NCI-H510A (cell line): ENCODE measurements at places on chromosomes 2 and 18.

DNA sequence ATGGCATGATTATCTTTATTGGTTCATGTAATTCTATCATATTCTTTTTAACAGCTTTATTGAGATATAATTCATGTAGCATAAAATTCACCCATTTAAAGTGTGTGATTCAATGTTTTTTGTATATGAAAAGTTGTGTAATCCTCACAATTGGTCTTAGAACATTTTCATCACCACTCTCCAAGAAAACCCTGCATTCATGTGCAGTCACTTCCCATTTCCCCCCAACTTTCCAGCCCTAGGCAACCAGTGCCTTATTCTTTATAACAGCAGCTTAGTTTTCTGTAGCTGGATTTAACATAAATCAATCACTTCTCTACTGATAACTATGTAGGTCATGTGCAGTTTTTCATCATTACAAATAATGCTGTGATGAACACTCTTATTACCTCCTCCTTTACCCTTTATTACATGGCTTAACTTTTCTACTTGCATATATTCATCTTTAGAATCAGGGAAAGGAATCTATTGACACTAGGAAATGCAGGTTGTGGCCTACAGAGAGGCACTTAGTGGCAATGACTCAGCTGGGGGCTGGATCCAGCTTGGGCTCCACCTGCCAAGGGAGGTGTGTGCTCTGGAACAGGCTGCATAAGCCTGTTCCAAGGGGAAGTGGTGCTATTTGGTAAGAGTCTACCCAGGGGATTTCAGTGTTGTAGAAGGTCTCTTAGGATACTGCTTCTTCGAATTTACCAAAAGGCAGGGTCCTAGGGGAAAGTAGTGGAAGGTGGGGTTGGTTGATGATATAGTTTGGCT, 89.1 kb downstream of the ETAA1 start:
- no peak for DNase-seq

GRCh38 chr2:143355870-143356269, 226.7 kb downstream of the ARHGAP15 start:
- no peak for DNase-seq

DNA sequence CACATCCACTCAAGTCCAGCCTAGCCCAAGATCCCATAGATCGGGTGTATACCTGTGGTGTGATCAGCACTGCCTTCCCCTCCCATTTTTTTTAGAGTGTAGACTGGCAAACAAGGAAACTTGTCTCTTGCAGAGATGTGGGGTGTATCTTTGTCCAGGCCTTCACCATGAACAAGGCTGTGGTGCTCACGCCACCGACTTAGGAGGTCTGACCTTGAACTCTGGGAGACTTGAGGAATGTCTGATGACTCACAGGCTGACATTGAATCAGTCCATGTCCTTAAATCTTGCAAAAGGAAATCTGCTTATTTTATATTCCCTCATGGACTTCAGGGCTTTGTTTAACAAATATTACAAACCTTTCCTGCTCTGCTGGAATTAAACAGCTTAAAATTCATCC, 4.5 kb upstream of the CTIF start:
- DNase-seq: no peak

GRCh38 chr2:201758234-201758633, 22.5 kb downstream of the ALS2 start:
- no peak for DNase-seq

- DNase-seq: no peak
These were observed 27.8 kb upstream of the MBOAT2 start for GRCh38 chr2:9031246-9031645.

DNA sequence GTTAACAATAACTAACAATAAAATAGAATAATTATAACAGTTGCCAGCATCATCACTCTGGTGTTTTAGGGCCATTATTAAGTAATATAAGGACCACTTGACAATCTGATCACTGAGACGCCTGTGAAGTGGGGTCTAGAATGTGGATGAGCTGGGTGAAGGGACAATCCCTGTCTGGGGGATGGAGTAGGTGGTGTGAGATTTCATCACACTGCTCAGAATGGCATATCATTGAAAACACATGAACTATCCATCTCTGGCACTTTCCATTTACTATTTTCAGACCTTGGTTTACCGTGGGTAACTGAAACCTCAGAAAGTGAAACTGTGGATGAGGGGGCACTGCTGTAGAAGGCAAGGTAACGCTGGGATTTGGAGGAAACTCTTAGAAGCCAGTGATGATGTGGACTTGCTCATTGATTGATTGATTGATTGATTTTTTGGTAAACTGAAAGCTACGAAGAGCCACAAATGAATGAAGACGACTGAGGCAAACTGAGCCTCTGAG, 204.4 kb upstream of the TWIST2 start:
- no peak for DNase-seq

GRCh38 chr18:12361770-12362378, 15.2 kb downstream of the AFG3L2 start:
- DNase-seq: no peak

DNA sequence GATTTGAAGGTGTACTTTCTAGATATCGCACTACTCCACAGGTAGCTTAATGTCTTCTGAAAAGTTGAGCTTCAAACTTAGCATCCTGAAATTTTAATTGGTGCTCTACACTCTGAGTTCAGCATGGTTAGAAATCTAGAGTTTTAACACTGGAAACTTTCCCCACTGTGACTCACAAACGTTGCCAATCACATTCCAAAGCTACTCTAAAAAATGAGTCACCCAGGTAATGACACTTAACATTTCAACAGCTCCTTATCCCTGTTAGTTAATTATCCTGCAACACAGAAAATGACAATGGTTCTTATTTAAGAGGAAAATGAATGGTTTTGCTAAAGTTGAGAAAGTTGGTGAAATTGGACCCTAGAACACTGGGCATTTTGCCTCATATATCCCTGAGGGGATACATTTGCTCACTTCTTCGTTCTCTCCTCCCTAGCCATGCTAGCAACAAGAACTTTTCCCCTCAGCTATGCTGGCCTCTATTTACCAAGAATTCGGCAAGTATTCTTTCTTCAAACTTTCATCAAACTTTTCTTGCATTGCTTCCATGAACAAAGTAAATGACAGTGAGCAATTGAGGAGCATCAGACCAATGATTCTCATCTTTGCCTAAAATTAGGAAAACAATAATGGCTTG, 1024.1 kb upstream of the KLHL29 start:
- DNase-seq: no peak

DNA sequence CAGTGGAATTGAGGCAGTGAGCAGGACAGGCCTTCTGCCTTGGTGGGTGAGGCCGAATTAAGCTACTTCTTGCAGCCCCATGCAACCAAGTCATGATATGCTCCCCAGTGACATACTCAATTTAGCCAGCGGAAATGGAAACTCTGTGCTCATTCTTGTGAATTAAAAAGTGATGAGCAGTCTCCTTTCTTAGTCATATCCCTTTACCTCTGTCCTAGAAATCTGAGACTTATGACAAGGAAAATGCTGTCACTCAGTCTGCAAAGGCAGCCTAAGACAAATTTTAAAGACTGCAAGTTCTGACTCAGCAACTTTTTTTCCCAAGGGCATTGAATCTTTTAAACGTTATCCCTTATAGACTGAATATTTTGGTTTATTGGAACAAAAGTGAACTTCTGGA, 218.2 kb downstream of the SH3BP4 start:
- no peak for DNase-seq

DNA sequence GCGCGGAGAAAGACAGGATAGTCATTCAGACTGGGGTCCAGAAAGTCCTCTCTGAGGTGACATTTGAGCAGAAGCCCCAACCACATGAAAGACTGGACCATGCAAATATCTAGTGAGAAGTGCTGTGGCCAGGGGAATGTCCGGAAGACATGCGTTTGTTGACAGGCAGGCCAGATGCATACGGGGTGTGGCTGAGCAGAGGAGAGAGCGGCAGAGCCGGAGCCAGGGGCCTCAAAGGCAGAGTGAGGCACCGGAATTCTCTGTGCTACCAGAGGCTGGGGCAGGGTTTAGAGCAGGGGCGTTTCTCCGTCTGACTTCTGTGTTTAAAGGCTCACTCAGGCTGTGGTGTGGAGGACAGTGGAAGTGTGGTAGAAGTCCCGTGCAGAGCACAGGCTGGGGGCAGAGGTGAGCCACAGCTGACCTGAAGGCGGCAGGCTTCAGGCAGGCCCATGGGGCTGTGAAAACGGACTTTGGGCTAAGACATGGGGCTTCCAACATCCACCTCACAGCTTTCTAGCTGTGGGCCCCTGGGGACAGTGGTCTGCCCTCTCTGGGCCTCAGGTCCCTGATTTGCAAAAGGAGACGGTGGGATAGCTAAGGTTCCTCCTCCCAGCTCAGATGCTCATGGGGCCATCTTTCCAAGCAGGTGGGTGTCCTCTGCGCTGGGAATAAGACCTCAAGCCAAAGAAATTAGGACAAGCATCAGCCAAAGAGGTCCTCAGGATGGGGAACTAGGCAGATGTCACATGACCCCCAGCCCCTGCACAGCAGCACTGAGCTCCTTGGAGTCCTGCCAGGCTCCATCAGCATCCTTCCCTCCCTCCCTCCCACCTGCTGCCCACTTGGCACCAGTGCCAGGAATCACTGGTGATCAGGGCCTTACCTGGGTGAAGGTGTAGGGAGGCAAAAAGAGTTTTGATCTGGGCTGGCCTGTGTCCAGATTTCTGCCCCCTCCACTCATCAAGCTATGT, 11.2 kb downstream of the RUFY4 start:
- DNase-seq: no peak

GRCh38 chr2:73291093-73291460, 2.3 kb downstream of the EGR4 start:
- DNase-seq: no peak

- no peak for DNase-seq
These were observed 1.4 kb downstream of the MBD2 start for GRCh38 chr18:54222922-54223567.

DNA sequence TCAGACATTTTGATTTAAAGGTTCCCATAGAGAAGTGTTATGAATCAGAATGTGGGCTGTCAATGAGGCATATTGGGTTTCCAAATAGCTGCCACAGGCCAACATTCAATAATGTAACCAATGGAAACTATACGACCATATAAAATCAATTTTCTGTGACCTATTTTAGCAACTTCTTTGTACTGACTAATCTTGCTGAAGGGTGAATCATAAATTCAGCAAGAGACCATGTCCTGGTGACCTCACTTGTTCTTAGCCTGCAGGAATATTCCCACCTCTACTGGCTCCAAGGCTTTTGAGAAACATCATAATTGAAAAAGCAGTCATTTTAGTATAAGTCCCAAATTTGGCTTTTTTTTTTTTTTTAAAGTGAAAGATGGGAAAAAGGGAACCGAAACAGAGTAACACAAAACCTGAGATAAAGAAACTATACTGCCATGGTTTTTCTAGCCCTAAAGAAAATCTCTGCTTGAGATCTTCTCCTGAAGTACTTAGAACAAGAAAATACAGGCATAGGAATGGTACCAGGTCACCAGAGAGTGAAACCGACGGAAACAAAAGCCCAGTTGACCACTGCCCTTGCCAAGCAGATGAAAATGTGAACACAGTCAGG, 32.1 kb downstream of the PLEKHM3 start:
- DNase-seq: no peak

DNA sequence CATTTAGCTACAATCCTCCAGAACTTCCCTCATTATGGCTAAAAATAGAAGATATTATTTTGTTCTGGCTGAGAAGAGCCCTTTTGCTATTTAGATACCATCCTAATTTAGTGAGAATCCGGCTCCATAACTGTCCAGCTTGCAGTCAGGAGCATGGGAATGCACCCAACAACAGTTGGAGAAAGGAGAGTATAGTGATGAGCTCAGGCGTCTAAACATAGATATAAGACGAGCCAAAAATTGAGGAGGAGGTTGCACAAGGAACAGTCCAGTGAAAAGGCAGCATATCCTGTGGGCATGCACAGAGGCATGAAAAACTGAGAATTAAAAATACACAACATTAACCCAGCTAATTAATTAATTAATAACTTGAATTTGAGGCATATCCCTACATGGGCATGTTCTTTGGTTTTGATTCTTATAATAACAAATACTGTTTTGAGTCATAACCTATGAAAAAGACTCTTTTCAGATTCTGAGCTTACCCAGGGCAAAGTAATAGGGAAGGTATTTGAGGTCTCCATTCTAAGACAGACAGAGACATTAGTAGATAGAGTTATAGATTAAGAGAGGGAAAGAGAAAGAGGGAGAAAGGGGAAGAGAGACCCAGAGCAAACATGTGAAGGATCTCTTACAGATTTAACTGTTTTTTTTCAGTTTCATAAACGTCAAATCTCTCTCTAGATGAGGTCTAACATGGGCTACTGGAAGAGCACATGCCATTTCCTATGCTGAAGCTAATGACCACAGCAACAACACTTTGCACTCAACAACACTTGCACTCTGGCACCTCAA, 311.2 kb downstream of the OSR1 start:
- no peak for DNase-seq

GRCh38 chr2:55922291-55922907, 1.2 kb downstream of the EFEMP1 start:
- DNase-seq: no peak

- DNase-seq: no peak
These were observed 2.3 kb upstream of the PTPN18 start for GRCh38 chr2:130353291-130354138.

GRCh38 chr2:236984046-236984445, 101.6 kb upstream of the COPS8 start:
- DNase-seq: no peak

DNA sequence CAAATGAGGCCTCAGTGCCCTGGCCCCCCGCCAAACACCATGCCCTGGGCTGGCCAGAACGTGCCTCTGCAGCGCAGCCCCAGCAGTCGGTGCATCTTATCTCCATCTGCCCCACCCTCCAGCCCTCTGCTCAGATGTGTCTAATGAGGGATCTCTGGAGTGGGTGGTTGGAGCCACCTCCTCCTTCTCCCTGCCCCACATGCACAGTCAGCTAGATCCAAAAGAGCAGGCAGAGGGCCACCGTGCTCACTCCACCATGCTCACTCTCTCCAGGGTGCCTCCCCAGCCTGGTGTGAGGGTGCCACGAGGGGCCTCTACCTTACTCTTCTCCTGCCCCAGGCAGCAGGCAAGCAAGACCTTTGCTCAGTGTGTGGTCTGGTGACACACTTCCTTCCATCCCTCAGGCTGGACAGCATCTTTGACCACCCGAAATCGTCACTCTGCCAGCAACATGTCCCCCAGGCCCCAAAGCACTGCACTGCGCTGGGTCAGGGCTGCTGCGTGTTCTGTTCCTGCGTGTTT, 266.1 kb upstream of the HDAC4 start:
- no peak for DNase-seq

GRCh38 chr2:107633580-107634147, 193.0 kb upstream of the RGPD4 start:
- no peak for DNase-seq

GRCh38 chr2:216281316-216281715, 91.0 kb downstream of the MARCHF4 start:
- DNase-seq: no peak

- no peak for DNase-seq
These were observed 1626.3 kb upstream of the CELF4 start for GRCh38 chr18:39191931-39192330.

GRCh38 chr2:195563857-195564512, 93.0 kb upstream of the SLC39A10 start:
- no peak for DNase-seq
